ENCODE measurements at places on chromosomes 5 and 9.

GRCh38 chr5:65919773-65920172, 6.6 kb upstream of the ERBIN start:
- DNase-seq, result no peak

GRCh38 chr9:137506274-137506673, 43.9 kb downstream of the PNPLA7 start:
- DNase-seq, result no peak

GRCh38 chr9:130837643-130838042, 2.6 kb downstream of the ABL1 start:
- DNase-seq, result no peak

DNA sequence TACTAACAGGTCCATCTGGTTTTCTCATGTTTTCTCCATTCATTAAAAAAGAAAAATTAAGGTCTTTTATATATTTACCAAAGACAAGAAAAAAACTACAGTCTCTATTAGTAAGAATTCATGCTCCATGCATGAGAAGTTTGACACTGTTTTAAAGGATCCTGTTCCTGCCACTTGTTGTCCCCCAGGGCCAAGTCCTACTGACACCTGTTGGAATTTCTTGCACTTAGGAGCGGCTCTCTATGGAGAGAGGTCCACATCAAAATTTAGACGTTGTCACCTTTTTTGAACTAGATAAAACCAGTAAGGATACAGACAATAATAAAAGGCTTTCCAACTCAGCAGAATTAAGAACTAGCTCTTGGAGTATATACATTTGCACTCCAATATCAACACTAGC, 42.3 kb downstream of the PWWP2A start:
- DNase-seq, result no peak

DNA sequence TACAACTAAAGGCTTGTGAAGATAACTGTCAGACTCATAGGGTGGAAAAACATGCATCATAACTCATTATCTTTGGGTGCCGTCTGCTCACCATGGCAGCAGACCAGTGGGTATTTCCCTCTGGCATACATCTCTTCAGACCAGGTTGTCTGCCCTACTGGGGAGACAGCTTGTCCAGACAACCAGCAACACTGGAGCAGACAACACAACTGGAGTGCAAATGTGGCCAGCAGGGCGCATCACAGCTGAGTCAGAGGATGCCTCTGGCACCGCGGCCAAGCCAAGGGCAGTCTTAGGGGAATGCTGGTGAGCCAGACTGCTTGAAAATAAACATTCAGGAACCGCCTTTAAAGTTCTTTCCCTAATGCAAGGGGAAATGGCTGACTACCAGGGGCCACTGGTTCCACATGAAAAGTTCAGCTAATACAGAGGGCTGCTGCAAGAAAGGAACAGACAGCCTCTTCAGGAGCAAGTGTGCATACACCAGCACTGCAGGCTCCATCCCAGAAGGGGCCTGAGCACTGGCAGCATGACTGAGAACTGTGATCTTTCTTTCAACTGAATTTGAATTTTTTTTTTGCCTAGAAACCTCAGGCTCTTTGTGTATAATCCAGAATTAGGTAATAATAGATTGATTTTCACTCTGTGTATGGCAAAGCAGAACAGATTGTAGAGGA, 77.3 kb downstream of the MAMDC2 start:
- peak; percentile 50 for DNase-seq

DNA sequence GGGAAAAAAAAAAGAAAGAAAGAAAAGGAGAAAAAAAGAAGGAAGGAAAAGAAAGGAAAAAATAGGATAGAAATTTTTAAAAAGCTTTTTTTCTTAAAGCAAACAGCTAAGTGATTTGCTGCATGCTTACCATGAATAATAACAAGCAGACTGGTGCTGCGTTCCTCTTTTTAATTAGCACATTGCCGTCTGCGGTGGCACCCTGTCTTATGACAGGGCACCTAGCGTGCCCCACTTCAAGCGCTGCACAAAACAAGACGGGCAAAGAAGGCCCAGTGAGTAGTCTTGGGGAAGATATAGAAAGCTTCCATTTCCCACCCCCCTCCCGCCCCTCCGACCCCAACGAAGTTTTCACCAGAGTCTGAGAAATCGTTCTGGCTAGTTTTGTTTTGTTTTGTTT, 513.9 kb downstream of the ZNF608 start:
- no peak for DNase-seq

DNA sequence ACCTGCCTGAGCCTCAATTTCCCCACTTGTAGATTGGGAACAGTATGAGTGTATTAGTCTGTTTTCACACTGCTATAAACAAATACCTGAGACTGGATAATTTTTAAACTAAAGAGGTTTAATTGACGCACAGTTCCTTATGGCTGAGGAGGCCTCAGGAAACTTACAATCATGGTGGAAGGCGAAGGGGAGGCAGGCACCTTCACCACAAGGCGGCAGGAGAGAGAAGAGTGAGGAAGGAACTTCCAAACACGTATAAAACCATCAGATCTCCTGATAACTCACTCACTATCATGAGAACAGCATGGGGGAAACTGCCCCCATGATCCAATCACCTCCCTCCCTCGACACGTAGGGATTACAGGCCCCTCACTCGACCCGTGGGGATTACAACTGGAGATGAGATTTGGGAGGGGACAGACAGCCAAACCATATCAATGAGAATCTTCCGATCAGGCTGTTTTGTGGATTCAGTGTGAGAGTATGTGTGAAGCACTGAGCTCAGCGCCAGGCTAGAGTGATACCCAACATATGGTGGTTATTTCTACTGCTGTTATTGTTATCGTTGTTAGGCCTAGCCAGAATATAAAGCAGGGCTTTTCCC, 14.6 kb upstream of the LMX1B start:
- DNase-seq, result no peak

- no peak for DNase-seq
These were observed 115.2 kb downstream of the ADAMTS2 start for GRCh38 chr5:179230061-179230461.

DNA sequence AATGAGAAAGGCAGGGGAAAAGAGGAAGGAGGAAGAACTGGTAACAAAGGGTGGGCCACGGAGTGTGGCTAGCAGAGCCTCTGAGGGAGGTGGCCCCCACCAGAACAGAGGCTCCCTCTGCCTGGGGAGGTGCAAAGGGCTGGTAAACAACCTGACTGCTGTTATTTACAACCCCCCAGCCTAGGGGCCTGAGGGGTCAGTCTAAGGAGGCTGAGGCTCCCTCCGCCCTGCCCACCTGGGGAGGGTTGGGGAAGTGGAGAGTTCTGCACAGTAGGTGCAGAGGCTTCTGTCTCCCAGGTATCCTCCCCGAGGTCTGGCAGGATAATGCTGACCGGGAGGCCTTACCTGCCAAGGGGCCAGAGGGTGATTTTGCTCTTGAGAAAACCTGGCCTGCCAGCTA, 35.6 kb upstream of the SMU1 start:
- DNase-seq, result no peak

GRCh38 chr9:91211919-91212318, 149.8 kb downstream of the AUH start:
- DNase-seq, result no peak

DNA sequence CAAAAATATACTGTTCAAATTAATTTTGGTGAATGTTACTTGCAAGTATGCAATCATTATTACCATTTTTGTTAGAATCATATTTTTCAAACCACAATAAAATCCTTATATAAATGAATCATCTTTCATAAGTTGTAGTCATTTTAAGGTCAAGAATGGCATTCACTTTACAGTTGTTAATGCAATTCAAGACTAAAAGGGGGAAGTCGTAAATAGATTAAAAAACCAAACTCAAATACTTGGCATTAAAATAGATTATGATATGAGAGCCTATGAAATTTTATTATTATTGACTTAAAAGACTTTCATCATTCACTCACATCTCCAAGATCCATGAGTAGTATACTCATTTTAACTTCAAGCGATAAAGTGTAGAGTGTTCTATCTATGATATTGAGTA, 11.6 kb downstream of the CDH9 start:
- no peak for DNase-seq

DNA sequence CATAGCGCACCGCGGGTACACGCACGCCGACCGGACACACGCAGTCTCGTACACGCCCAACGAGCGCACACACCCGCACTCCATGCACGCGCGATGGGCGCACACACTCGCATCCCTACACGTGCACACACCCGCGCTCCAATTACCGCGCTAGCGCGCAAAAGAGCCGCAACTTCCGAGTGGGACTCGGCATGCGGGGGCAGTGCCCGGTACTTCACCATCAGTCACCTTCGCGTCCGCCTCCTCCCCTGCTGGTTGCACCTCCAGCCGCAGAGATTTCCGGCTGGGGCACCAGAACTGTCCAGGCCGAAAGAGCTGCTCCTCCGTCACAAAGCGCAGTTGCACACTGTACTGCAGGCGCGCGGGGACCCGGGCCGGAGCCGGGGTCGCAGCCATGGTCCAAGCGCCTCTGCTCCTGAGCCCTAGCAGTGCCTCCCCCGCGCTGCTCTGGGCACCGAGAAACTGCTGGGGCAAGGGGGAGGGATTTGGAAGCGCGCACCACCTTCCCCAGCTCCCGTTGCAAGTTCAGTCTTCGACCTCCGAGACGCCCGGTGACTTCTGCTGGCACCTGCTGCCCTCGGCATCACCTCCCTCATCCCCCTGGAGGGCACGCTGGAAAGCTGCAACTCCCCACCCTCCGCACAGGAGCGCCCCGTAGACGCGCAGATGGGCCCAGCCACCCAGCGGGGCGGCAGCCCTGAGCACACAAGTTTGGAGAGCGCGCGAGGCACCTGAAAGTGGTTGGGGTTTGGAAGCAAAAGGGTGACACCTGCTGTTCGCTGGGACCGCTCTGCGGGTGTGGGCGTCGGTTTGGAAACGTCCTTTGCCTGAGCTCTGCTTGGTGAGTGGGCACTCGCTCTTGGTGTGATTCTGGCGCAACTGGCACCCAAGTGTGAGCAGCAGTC, 337.4 kb upstream of the PUM3 start:
- DNase-seq, result no peak

GRCh38 chr5:72402381-72402890, 82.3 kb downstream of the PTCD2 start:
- DNase-seq, result no peak

DNA sequence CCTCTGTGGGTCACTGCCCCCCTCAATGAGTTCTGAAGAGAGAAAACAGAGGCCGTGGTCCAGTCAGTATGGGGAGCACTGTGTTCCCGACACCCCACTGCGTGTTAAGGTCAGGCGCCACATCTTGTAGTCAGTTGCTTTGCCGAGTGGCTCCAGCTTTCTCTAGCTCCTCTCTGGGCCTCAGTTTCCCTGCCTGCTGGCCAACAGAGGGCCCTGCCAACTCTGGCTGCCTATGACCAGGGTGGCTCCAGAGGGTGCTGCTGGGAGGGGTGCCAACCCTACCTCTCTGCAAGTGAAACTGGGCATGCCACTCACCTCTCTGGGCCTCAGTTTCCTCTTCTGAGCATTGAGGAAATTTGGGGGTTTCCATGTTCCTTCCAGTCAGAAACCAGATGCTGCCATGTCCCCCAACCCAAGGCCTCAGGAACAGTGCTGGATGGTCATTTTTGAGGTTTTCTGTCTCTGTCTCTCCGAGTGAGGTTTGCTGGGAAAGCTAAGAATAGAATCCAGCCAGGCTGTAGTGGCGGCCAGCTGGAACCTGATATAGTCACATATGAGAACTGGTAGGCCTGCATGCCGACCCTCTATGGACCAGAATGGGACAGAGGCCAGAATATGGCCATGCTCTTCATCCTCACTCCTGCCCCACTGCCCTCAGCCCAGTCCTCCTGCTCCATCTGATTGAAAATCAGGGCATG, 132.1 kb downstream of the PHF2 start:
- no peak for DNase-seq

Measured in tibial nerve (tissue), 4 donors.